Activated CD8-positive, alpha-beta memory T cell treated with anti-CD3 and anti-CD28 coated beads for 4 hours (primary cell): ENCODE measurements at places on chromosomes 4 and X.

DNA sequence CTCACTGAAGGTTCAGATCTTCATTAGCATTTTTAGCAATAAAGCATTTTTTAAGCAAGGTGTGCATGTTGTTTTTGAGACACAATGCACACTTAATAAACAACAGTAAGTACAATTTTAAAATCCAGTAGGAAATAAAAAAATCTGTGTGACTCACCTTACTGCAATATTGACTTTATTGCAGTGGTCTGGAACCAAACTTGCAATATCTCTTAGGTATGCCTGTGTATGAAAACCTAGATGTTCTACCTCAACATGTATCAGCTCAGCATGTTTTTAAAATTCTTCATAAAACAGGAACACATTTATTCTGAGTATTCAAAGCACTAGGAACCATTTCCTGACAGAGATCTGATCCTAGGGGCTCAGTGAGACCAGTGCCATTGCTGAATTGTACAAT, 26.7 kb downstream of the NR0B1 start:
- DNase-seq: no peak

- DNase-seq: no peak
These were observed 23.7 kb upstream of the MSANTD1 start for GRCh38 chr4:3225071-3225850.

DNA sequence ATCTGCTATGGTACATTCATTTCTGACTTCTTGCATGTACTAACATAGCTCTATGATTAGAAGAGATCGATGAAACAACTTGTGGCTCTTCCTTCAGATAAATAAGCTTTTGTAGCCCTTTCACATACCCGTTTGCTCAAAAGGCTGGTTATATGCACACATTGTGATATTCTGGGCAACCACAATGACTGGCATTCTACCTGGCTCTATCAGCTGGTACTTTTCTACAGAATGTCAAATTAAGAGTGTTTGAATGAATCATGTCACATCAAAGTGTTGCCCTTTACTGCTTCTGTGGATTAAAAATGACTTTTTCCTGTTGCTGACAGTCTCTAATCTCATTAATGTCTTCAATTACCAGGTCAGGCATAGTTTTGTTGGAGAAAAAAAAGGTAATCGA, 11.6 kb downstream of the PGRMC1 start:
- DNase-seq: no peak

DNA sequence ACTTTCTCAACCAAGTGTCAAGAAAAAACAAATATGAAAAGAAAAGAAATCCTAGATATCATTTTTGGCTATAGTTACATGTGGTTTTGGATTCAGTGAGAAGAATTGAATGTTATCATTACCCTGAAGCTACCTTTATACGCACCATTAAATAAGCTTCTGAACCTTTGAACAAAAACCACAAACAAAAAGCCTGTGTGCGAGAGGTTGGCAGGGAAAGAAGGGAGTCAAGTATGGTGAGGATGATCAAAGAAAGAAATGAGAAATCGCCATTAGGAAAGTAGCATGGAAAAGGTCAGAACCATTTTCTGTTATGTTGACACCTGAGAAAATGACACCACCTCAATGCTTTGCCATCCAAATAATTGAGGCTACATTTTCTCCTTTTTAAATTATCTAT, 1.2 kb upstream of the SLC7A11 start:
- DNase-seq: no peak

DNA sequence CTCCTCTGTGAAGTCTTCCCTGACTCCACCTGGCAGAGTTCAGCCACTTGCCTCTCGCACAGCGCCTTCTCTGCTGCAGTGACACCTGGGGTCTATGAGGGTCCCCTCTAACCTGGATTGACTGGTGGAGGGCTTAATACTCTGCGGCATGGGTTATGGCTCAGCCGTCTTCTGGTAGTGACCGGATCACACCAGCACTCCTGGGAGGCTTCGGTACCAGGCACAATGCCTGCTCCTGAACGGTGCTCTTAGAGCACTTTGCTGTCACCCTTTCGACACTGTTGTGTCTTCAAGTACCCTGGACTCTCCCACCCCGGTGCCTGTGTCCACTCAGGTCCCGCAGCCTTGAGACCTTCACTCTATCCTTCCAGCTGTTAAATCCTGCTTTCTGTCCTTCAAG, 50.0 kb downstream of the C4orf50 start:
- no peak for DNase-seq
